HCT116 (cell line): ENCODE measurements at places on chromosomes 1 and 21.

GRCh38 chr1:46520063-46520911 lies 30.7 kb downstream of the DMBX1 start:
- peak; percentile 23 for DNase-seq

GRCh38 chr1:200314085-200314750 lies 95.6 kb downstream of the ZNF281 start:
- DNase-seq = no peak

GRCh38 chr1:73401666-73402065 lies 796.3 kb downstream of the LRRIQ3 start:
- DNase-seq = no peak

DNA sequence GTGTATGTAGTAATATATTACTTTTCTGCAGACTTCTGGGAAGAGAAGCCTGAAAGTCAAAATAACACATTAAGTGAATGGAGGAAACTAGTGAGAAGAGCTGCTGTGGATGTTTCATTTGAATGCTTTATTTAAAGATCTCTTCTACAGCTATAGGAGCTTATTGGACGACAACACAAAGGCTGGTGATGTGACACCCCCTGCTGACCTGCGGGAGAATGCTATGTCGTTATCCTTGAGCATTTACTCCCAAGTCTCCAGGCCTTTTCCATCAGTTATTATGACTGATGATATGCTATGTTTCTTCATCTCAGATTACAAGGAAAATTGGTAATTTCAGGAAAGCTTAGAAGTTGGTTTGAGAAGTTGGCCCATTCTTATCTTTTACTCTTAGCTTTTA lies 22.3 kb upstream of the PLA2G4A start:
- peak; percentile 45 for DNase-seq

DNA sequence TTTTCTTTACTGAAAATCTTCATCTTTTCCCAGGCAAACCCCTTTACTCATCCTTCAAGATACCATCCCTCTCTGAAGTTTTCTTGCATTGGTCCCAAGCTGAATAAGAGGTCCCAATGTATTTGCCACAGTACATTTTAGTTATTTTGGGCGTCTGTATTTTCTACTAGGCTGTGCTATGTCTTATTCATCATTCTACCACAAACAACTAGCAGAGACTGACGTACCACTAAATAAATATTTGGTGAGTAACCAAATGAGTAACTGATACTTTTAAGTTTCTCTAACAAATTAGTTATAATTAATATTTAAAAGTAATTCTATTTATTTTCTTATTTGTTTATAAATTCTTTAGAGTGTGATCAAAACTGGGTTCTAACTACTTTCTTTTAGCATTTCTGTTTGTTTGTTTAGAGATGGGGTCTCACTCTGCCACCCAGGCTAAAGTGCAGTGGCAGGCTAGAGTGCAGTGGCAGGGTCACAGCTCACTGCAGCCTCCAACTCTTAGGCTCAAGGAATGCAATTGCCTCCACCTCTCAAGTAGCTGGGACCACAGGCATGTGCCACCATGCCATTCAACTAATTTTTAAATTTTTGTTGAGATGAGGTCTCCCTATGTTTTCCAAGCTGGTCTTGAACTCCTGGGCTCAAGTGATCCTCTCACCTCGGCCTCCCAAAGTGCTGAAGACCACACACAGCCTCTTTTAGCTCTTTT lies 33.1 kb downstream of the NDC1 start:
- DNase-seq = no peak

- DNase-seq = no peak
These were observed 76.1 kb upstream of the HOOK1 start for GRCh38 chr1:59738591-59739015.

DNA sequence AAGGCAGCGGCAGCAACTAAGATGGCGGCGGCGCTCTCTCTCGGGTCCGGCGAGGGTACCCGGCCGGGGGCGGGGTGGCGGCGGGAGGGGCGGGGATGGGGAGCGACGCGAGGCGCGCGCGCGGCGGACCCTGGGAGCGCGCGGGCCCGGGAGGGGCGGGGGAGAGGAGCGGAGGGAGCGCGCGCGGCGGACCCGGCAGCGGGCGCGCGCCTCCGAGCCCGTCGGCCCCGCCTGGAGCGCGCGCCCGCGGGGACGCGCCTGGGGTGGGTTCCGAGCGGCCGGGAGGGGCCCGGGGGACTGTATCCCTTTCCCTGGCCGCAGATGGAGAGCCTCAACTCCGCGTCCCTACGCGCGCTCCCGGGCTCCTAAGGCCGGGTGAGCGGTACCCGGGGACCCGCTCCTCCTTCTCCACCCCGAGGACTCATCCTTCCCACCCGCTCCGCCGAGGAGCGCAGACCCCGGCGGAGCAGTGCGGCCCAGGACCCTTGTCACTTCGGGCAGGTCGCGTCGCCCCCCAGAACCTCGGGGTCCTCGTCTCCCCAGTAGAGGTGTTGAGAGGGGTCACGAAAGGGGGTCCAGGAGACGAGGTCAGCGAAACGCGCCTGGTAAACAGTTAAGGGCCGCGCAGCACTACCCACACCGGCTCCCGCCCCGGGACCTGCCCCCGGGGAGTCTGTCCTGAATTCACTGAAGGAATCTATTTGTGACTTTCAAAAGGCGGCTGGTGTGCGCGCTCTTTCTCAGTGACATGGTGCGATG lies at the start of gene CLSTN1:
Gene CLSTN1, minus strand, starts transcription at position 23 of the 759 bp plus-strand sequence. CDS start 232 bp downstream, outside the sequence.
- peak; percentile 61 for DNase-seq

- no peak for DNase-seq
These were observed 13.3 kb upstream of the SYNC start for GRCh38 chr1:32715901-32716311.

- no peak for DNase-seq
These were observed 76.7 kb upstream of the SCCPDH start for GRCh38 chr1:246647513-246647912.

DNA sequence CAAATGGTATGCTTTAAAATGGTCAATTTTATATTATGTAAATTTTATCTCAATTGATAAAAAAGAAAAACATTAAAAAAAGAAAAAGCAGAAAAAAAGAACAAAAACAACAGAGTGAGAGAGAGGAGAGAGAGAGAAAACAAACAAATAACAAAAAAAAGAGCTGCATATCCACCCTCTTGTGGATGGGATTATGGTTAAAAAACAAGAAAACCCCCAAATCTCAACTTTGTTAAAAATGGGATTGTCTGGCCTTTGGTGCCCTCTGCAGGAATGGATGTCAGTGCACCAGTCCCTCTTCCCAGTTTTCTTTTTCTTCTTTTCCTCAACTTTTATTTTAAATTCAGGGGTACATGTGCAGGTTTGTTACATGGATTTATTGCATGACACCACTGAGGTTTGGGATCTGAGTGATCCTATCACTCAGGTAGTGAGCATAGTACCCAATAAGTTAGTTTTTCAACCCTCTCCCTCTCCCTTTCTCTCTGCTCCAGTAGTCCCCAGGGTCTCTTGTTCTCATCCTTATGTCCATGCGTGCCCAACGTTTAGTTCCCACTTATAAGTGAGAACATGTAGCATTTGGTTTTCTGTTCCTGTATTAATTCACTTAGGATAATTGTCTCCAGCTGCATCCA lies 28.1 kb downstream of the RNF187 start:
- peak; percentile 22 for DNase-seq

DNA sequence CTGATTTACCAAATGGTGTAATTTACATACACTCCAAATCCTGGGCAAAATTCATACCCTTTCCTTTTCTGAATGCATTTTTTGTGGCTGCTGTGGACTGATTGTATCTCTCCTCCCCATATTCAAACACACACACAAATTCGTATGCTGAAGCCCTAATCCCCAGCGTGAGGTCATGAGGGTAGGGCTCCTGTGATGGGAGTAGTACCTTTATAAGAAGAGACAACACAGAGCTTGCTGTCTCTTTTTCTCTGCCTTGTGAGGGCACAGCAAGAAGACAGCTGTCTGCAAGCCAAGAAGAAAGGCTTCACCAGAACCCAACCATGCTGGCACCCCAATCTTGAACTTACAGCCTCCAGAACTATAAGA lies 24.4 kb downstream of the DUSP10 start:
- DNase-seq = no peak

DNA sequence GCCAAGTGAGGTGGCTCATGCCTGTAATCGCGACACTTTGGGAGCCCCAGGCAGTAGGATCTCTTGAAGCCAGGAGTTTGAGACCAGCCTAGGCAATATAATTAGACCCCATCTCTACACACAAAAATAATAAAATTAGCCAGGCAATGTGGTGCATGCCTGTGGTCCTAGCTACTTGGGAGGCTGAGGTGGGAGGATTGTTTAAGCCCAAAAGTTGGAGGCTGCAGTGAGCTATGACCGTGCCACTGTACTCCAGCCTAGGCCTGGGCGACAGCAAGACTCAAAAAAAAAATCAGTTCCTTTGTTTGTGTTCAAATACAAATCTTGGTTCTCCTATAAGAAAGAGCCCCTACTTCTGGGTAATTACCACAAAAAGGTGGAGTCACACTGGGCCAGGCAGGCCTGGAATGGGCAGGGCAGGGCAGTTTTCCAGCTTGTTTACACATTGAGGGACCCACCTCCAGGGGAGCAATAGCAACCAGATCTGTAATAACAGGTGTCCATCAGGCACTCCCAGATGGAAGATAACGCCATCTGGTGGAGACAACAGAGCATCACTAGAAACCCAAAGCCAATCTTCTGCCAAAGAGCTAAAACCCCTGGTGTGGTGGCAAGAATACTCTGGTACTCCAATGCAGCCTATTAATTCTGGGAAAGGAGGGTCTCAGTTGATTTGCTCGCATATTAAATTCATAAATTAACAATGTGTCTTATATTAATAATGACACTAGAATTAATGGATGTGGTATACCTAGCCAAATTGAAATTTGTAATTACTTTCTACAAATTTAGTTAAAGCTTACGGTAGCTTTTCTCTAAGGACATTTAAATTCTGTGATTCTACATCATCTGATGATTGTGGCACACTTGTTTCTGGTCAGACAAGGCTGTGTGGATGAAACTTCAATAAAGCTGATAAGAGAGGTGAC lies 13.2 kb downstream of the PPP1R15B start:
- DNase-seq = peak; percentile 82

DNA sequence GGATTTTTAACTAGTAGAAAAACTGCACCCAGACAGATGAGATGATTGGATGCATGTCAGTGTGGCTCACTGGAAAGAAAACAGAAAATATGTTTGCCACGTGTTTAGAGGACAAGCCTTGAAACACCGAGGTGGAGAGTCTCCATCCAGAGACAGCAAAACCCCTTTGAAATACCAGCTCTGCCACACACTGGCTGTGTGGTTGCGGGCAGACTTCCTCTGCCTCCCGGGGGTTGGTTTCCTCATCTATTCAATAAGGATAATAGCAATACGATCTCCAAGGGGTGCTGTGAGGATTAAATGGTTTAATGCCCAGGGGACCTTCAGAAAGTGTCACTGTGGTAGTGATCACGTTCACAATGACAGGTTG lies 67.2 kb upstream of the PARP1 start:
- DNase-seq = no peak

DNA sequence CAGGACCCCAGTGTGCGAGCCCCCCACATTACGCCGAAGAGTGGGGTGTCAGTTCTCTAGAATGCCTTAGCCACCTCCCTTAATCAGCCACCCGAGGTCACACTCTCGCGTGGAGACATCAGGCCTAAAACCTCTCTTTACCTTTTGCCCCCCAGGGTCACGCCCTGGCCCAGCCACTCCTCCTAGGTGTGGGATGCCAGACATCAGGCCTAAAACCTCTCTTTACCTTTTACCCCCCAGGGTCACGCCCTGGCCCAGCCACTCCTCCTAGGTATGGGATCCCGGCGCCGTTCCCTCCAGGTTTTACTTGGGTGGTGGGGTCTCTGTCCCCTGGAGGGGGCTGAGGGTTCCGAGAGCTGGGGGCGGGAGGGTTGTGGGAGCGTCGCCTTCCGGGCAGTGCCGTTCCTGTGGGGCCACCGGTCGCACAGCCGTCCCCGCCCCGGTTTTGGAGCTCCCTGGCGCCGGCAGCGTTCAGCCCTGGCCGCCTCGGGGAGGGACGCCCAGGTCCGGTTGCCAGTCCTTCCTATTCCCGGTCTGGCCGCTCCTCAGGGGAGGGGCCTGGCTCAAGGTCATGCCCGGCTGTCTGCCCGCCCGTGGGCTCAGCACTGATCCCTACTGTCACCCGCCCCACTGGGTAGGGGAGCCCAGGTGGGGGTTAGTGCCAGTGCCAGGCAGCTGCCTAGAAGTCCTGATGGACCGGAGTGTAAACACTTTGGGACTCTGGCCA lies 882 bp downstream of the VPS13D start:
- no peak for DNase-seq

DNA sequence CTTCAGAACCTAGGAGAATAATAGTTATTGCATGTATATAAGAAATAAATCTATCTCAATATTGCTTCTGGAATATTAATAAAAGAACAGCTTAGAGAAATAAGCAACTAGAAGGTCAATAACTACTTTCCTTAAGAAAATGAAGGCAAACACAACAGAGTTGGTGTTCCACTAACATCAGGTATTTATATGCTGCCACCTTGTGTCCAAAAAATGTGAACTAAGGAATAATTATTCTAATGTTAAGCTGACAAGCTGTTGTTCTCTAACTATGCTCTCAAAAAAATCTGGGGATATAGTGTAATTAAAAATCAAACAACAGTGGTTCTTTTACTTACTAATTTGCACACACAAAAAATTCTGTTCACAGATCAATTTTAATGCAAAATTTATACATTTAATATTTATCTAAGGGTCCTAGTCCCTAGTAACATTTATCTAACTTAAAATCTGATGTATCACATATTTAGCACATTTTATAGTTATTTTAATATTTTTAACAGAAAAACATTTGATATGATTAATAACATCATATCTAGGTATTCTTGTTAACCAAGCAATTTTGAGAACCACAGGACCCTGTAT lies 39.6 kb downstream of the UCHL5 start:
- peak; percentile 49 for DNase-seq

DNA sequence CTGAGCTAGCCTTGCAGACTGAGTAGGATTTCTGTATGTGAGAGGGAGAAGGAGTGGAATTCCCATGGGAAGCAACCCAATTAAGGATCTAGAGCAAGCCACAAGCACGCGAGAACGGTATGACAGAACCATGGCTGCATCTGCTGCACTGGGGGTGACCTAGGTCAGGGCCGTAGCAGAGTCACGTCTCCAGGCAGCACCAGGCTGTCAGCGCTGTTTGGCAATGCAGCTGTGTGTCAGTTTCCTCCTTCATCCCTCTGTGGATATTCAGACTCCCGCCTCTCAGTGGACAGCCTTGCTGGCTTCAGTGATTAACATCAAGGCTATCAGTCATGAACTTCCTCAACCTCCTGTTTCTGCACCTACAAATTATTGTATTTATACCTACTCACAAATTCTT lies 118.1 kb upstream of the PPP2R5A start:
- no peak for DNase-seq

- no peak for DNase-seq
These were observed 355.4 kb downstream of the KIF26B start for GRCh38 chr1:245510144-245510543.
